SJCRH30 (cell line): ENCODE measurements at places on chromosomes 2 and 18. TPM values are rescaled to one million over a fixed set of nuclear protein-coding genes. Genes with fewer than 3 reads are reported as not detected.
A peak's percentile ranks its signal among the peaks of the same experiment; 100 is the strongest.

DNA sequence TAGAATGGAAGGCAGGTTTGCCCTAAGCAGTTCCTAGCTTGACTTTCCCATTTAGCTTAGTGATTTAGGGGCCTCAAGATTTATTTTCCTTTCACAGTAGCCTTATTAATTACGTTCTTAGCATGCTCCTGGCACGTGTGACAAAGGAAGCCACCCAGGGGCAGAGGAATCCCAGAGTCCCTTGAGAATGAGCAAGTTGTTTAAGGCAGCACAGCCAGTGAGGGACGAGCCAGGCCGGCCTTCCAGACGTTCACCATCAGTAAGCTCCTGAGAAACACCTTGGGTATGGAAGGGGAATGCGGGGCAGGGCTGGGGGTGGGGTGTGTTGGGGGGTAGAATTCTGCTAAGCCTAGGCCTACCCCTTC is 76.3 kb downstream of the SOWAHC start:
- H3K27me3 ChIP-seq = peaks cover 6% of the 10 kb centered on the region; the same call in 1 of the 2 replicates
- H3K36me3 ChIP-seq = no peaks in the 10 kb centered on the region

GRCh38 chr18:61893971-61894750 is 1.4 kb upstream of the RNF152 start:
- H3K27ac ChIP-seq = peak overlapping the region; percentile 74
- DNase-seq = peak; percentile 73
- no peaks in the 10 kb centered on the region for H3K27me3 ChIP-seq
- peak overlapping the region; percentile 92 for H3K4me3 ChIP-seq
- peaks cover 10% of the 10 kb centered on the region for H3K36me3 ChIP-seq

- H3K4me3 ChIP-seq = no peak overlapping the region
- DNase-seq = no peak
- H3K4me1 ChIP-seq = no peaks in the 10 kb centered on the region
- no peaks in the 10 kb centered on the region for H3K27me3 ChIP-seq
- H3K27ac ChIP-seq = no peak overlapping the region
These were observed 280.0 kb downstream of the GALR1 start for GRCh38 chr18:77529492-77530176.

DNA sequence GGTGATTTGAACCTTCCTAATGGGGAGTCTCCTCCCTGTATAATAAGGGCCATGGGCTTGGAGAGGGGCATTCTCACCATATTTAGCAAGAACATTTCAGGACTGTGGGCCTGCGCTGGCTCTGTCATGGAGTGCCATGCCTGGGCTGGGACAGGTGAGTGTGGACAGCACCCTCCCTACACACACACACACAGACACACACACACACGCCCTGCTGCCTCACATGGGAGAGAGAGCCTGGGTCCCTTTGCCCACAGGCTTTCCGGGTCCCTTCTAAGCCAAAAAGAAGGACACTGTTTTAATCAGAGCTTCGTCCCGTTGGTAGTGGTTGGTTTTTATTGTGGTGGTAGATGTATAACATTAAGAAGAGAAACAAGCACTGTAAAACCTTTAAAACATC is 31.4 kb upstream of the TMEM87B start:
- H3K4me3 ChIP-seq = no peak overlapping the region
- peaks cover 5% of the 10 kb centered on the region; the same call in 1 of the 2 replicates for H3K36me3 ChIP-seq
- H3K27me3 ChIP-seq = no peaks in the 10 kb centered on the region

Gene PLEK
- total RNA-seq = 0.10 TPM in 1 of 2 replicates, not detected in the other

Gene UGT1A4
- total RNA-seq = not detected in 2 replicates
